NCI-H510A (cell line): ENCODE measurements at places on chromosomes 16 and 17.

DNA sequence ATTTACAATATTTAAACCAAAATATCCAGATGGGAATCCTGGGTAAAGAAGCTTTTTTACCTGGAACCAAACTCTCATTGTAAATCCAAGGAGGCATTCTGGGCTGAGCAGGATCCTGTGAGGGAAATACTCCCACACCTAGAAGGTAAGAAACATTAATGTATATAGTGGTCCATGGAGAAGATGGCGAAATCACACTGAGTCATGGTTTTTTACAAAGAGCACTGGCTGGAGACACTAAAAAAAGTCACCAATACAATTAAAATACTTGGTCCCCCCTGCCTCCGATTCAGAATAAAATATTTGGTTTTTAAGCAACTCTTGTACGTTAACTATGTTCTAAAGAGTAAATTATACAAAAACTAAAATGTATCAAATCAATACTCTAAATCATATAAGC, 32.9 kb downstream of the SYNRG start:
- DNase-seq = no peak

- no peak for DNase-seq
Observed at GRCh38 chr17:47742319-47743181, 9.5 kb downstream of the TBX21 start.

GRCh38 chr16:17369421-17370222, 101.1 kb downstream of the XYLT1 start:
- DNase-seq = no peak

DNA sequence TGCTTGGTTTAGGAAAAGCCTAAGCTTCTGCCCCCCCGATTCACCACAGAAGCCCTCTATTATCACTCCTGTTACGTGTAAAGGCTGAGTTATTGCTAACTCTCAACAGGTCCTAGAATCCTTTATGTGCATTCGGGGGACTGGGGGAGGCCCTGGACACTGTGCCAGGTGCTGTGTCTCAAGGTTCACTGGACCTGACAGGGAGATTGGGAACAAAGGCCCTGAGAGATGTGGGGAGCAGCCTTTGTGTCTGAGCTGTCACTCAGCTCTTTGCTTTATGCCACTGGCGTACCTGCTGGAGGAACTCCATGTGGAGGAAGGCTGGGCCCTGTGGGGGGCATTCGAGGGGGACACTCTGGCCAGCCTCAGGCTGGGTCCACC, 65.9 kb downstream of the METRNL start:
- DNase-seq = no peak

- no peak for DNase-seq
Observed at GRCh38 chr17:68812876-68813584, 142.2 kb downstream of the ABCA8 start.

DNA sequence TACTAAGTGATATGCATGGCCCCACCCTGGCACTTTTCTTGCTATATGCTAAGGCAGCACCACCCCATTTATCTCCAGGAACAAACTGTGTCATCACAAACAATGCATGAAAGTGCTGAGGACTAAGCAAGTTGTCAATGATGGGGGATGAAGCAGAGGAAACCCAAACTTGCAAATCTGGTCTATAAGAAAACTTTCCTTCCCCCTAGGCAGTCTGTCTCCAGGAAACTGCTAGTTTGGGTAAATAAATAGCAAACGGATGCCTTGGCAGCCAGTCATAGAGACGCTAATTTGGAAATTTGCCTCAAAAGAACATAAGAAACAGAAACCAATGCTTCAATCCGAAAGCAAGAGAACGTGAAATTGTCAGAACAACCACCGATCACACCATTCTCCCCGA, 5.6 kb upstream of the HSBP1 start:
- no peak for DNase-seq

DNA sequence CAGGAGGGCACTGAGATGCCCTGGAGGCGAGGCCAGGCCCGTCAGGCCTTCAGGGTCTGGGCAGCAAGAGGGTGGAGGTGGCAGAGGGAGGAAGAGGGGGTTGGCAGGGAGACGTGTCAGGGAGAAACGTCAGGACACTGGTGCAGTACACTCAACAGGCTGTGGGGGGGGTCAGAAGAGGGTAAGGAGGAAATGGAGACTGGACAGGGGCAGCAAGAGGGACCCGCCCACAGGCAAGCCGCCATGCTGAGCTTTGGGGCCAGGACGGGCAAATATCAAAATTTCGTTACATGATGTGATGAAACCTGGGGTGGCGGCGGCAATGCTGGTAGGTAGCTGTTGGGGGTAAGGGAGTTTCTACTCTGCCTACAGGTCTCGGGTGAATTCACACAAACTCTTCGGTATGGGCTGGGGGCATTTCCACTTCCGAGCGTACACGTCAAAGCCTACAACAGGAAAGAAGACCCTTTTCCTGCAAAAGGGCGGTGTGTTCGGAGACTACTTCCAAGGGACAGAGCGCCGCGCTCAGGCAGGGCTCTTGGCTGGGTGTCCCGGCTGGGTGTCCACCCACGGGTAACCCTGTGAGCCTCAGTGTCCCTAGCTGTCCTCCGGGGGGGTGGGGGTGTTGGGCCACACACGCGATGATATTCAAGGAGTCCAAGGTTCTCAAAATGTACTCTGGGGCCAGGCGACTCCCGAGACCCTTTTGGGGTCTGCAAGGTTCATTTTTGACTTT, 43.3 kb upstream of the ATP2A3 start:
- no peak for DNase-seq

DNA sequence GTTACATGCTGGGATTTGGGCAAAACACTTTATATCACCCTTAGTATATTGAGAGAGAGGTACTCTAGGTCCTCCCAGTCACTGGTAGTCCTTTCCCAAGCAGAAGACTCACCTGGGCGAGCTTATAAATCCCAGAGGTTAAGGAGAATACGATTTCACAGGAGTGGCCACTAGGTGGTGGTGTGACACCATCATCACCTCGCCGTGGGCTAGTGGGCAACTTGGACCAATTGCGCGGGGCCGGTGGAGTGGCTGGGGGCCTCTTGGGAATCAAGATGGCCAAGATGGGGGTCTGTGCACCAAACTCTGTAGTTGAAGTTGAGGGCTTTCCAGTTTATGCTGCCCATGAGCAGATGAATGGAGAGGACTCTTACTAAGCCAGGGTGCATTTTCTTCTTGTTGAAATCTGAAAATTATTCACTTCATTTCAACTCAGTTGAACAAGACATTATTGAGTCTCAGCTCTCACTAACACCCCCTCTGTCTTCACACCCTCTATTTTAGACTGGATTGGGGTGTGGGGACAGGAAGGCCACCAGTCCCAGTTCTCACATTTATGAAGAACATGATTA, 38.2 kb upstream of the PIRT start:
- no peak for DNase-seq

GRCh38 chr17:33135691-33136090, 144.0 kb downstream of the SPACA3 start:
- DNase-seq = no peak

DNA sequence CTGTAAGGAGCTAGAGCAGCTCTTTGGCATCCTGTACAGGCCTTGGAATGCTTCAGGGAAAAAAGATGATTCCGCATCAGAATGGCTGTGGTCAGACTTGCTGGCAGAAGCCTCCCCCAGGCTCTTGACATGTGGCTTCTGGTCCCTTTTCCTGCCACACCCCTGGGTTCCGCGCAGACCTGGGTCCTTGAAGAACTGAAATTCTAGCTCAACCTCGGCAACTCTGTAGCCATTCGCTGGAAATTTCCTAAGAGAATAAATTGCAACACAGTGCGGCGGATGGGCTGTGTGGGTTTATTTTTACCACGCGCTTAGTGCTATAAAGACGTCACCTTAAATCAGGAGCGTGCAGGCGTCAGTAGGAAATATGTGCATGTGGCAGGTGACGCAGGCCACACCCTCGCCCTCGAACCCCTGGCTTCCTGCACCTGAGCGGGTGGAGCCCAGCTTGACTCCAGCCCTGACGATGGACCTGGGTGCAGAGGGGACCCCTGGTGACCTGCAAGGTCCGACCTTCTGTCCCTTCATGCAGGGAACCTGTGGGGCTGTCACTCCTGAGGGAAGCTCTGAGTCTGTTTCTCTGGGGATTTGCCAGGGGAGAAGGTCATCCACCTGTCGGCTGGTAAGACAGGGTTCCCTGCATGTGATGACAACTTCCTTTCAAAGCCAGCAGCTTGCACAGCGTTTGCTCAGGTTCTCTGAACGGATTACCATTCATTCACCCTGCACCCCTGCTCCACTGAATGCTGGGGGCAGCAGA, 46.3 kb downstream of the METRNL start:
- no peak for DNase-seq

- DNase-seq = no peak
Observed at GRCh38 chr16:58012481-58012880, 11.3 kb downstream of the USB1 start.

- peak; percentile 76 for DNase-seq
Observed at GRCh38 chr17:21379080-21379711, 3.0 kb downstream of the KCNJ12 start.

- DNase-seq = no peak
Observed at GRCh38 chr17:82301300-82301915, 16.0 kb downstream of the CD7 start.

DNA sequence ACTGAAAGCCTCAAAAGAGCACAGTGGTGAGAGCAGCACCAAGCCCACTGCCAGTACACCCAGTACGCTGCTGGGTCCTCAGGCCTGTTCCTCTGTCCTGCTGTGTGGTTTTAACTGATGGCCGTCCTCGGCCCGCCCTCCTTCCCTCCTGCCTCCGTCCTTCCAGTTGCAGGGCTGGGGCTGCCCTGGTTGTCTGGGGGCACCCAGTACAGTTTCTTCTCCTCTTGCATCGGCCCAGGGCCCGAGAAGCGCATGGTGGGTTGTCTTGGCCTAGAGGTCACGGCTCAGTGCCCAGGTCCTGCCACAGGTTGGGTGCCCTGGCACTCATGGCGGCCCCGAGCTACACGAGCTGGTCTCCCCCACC, 70.8 kb upstream of the KCTD5 start:
- no peak for DNase-seq

GRCh38 chr16:69084289-69084688, 21.2 kb upstream of the HAS3 start:
- DNase-seq = no peak

DNA sequence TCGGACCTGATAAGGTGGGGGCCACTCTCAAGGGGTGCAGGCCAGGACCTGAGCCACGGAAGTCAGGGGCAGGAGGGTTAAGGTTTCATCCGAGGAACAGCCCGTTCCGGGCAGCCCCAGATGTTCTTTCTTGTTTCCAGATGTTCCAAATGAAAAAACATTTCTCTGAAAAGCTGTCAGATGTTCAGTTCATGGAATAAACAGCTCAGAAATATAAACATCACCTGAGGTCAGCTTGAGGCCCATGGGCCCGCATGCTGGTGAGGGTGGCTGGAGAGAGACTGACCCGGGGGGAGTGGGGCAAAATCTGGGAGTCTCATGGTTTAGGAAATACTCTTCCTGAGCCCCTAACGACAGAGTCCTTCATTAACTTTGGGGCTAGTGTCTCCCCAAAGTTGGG, 1.5 kb upstream of the CD79B start:
- DNase-seq = no peak

GRCh38 chr17:12814718-12815117, 25.4 kb downstream of the ARHGAP44 start:
- DNase-seq = no peak

- no peak for DNase-seq
Observed at GRCh38 chr16:22177968-22178930, 15.9 kb downstream of the SDR42E2 start.

- no peak for DNase-seq
Observed at GRCh38 chr17:79690466-79690865, 40.3 kb upstream of the ENPP7 start.

- no peak for DNase-seq
Observed at GRCh38 chr17:21538615-21539014, 153.7 kb upstream of the KCNJ18 start.

DNA sequence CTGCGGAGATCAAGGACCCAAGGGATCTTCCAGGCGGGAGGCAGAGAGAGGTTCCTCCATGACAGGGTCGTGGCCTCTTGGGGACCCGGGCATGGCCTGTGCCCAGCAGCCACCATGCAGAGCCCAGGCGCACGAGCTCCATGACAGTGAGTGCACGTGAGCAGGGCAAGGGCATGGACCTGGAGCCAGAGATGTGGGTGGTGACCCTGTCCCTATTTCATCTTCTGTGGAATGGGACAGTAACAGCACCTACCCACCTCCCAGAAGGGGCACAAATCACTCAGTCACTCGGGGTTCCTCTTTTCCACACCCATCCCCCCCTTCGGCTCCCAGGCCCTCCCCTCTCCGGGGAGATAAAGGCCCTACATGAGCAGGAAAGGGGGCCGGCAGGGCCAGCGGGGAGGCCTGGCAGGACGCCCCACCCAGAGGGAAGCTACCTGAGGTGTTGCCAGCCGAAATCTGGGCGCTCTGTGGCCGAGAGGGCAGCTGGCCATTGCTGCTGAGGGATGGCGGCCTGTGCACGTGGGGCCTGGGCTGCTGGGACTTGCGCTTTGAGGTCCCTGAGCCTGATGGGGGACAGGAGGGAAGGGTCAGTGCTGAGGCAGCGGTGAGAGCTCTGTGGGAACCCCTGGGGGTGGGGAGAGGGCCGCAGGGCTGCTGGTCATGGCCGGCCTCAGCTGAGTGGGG, 10.4 kb downstream of the UBALD2 start:
- DNase-seq = no peak

DNA sequence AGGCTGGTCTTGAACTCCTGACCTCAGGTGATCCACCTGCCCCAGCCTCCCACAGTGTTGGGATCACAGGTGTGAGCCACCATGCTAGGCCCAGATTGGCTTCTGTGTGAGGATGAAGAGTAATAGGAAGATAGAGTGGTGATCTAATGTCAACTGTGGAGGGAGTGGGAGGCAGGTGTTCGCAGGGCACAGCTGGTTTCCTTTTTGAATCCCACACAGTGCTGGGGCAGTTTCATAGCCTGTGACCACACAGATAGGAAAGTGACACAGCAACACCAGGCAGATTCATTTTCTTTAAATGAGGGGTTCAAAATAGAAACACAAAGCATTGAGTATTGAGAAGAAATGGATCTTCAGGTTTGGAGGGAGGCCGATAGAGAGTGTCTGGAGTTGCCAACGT, 540.3 kb downstream of the WWOX start:
- no peak for DNase-seq

- no peak for DNase-seq
Observed at GRCh38 chr16:50622643-50623369, 58.3 kb downstream of the SNX20 start.

GRCh38 chr17:41340934-41341861, 9.4 kb downstream of the KRT33A start:
- no peak for DNase-seq

DNA sequence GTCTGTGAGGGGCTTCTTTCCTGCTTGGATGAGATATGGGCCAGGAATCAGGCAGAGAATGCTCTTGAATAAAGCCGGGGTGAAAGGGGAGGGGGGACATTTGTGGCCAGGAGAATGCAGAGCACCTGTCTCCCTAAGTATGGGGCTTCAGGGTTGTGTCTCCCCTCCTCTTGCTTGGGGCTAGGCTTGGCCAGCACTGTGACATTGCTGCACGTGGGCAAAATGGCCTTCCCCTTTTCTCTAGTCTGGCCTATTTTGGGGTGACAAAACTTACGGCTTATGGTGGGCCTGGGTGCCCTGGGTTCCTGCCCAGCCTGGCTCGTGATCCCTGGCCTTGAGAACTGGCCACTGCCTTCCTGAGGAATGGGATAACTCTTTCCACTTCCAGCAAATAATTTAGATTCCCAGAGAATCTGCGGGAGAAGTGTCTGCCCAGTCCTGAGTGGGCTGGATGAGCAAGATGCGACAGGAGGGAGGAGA, 5.6 kb downstream of the NFE2L1 start:
- DNase-seq = no peak

- no peak for DNase-seq
Observed at GRCh38 chr16:58843675-58844074, 109.6 kb upstream of the GOT2 start.
